Suppressor macrophage (primary cell): ENCODE measurements at places on chromosomes 7 and 10.

DNA sequence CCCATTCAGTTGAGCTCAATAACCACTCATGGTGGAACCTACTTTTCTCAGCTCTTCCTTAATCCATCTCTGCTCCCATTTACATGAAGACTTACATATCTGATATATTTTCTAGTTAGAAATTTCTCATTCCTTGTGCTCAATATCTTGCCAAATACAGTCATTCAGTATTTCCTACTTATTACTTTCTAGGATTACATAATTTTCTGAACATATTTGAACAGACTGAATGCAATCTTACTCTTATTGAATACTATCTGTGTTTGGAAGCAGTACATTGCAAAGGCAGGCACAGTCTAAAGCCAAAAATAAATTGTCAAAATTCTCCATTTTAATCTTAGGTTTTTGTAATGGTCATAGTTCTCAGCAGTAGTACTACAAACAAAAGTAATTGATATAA, 126.0 kb downstream of the GNAI1 start:
- no peak for DNase-seq

DNA sequence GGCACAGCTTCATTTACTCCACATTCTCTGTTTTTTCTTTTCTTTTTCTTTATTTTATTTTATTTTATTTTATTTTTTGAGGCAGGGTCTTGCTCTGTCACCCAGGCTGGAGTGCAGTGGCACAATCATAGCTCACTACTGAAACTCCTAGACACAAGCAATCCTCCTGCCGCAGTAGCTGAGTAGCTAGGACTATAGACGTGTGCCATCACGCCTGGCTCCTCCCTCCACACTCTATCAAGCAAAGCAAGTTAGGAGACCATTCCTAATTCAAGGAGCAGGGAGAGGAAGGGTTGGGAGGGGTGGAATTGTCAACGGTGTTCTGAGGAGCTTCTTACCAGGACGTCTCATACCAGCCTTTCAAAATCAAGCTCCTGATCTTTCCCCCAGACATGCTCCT, 52.4 kb downstream of the OAT start:
- no peak for DNase-seq

GRCh38 chr7:76343931-76344321, 14.9 kb downstream of the YWHAG start:
- DNase-seq: no peak

- DNase-seq: peak; percentile 26
Observed at GRCh38 chr10:123945325-123945920, 53.8 kb upstream of the CPXM2 start.

- no peak for DNase-seq
Observed at GRCh38 chr10:110372656-110373055, 67.9 kb upstream of the SMNDC1 start.

DNA sequence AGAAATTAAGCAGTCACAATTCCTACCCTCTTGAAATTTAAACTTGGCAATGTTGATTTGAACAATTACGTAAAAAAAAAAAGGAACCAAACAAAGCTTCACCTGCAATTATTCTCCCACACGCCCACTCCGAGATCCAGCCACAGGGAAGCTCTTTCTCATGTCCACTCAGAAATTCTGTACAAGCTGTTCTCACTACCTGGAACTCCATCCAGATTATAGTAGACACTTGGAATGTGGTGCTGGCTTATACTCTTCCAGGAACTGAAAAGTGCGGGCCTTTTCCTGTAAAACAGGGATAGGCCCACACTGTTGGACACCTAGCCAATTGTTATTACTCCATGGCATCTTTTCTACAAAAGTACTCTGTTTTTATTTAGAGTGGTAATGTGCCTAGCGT, 20.3 kb upstream of the TOMM7 start:
- DNase-seq: no peak

- no peak for DNase-seq
Observed at GRCh38 chr10:69731184-69731583, 70.5 kb upstream of the COL13A1 start.

- no peak for DNase-seq
Observed at GRCh38 chr7:103921692-103922091, 67.8 kb downstream of the RELN start.

- no peak for DNase-seq
Observed at GRCh38 chr10:32481606-32482005, 35.7 kb downstream of the CCDC7 start.

DNA sequence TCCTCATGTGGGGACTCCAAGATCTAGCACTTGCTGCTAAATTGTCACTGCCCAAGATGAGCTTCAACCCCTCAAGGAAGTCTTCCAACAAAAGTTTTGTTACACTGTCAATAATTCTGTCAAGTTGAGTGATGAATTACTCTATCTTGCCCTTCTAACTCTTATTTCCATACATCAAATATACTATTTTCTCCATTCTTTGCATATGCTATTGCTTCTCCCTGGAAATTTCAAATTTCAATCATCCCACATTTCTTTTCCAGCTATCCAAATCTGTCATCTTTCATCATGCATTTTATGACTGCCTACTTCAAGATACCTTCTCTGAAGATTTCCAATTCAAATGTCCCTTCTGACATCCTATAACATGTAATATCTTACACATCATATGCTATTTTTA, 175.2 kb upstream of the KCND2 start:
- DNase-seq: no peak
